ENCODE measurements at places on chromosomes 4 and X. TPM values are rescaled to one million over a fixed set of nuclear protein-coding genes. Genes with fewer than 3 reads are reported as not detected.
A peak's percentile ranks its signal among the peaks of the same experiment; 100 is the strongest.

ABLIM2 gene
- 4.0 TPM for total RNA-seq

- peak; percentile 65 for DNase-seq
Measured at GRCh38 chrX:107712231-107713202, 63.1 kb downstream of the TSC22D3 start.

- DNase-seq: peak; percentile 12
Measured at GRCh38 chr4:39664828-39665731, 26.4 kb upstream of the SMIM14 start.

DNA sequence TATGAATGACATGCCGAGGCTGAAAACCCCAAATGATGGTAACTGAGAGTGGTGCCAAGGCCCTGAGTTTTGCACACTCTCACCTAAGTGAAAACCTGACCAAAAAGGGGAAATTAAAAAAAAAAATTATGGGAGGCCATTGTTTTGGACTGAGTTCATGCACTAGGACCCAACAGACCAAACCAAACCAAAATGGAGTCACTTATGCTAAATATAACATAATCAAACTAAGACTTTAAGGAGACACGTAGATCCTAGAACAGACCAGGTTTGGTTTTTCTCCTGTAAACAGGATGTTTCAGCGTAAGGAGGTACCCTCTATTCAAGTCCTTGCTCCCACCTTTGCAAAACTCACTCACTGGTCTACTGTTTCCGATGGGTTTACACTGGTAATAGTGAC, 453.0 kb downstream of the INPP4B start:
- DNase-seq: no peak

DNA sequence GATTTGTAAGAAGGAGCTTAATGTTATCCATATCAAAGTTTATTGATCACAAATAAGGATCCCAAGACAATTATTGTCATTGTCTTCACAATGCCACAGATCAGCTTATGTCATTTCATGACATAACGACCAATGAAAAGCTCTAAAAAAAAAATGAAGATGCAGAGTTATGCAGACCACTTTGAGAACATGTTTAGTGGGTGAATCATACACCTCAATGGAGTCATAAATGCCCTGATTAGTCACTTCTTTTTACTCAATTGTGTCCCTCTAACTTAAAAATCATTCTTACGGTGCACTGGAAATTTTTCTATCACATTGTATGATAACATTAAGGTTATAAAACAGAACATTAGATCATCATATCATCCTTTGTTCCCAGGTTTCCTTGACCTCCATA, 87.6 kb upstream of the GABRG1 start:
- DNase-seq: no peak

- peak; percentile 69 for DNase-seq
Measured at GRCh38 chrX:30967516-30967915, 78.5 kb upstream of the TAB3 start.

GRCh38 chr4:19381068-19381467, 870.6 kb upstream of the SLIT2 start:
- DNase-seq: no peak

GRCh38 chr4:121736735-121737351, 28.1 kb downstream of the SMIM43 start:
- DNase-seq: peak; percentile 86

ADH6 gene
- not detected for total RNA-seq

MAGEA10 gene
- not detected for total RNA-seq

- peak; percentile 98 for DNase-seq
Measured at GRCh38 chr4:173025131-173025530, 143.5 kb upstream of the GALNT7 start.

DNA sequence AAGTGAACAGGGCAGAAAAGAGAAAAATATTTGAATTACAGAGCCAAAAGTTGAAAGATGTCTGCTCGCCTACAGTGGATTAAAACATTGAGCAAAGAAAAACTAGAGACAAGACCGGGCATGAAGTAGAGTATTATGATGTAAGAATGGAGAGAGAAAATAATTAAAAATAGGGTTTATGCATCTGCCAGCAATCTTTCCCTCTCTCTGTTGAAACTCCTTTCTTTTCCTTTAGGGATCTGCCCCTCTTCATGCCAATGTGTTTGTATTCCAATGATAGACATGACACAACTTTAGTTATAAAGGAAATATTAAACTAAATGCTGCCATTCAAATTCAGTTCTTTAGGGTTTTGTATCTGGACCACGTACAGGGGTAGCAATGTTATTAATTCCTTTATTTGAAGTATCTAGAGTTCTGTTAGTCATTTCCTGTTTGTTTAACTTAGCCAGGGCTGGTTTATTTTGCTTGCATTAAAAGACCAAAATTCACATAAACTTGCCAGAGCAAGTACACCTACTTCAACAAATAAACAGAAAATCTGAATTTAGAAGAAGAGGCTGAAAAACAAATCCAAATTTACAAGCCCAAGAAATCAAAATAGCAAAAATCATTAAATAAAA, 202.6 kb downstream of the SPOCK3 start:
- no peak for DNase-seq

GRCh38 chr4:177313263-177313662, 3.6 kb downstream of the NEIL3 start:
- DNase-seq: no peak

GRCh38 chr4:176607807-176608206, 184.9 kb downstream of the VEGFC start:
- DNase-seq: no peak

GRCh38 chr4:150242820-150243458, 164.7 kb downstream of the DCLK2 start:
- DNase-seq: peak; percentile 68

- no peak for DNase-seq
Measured at GRCh38 chr4:11631416-11631815, 202.7 kb upstream of the HS3ST1 start.

DNA sequence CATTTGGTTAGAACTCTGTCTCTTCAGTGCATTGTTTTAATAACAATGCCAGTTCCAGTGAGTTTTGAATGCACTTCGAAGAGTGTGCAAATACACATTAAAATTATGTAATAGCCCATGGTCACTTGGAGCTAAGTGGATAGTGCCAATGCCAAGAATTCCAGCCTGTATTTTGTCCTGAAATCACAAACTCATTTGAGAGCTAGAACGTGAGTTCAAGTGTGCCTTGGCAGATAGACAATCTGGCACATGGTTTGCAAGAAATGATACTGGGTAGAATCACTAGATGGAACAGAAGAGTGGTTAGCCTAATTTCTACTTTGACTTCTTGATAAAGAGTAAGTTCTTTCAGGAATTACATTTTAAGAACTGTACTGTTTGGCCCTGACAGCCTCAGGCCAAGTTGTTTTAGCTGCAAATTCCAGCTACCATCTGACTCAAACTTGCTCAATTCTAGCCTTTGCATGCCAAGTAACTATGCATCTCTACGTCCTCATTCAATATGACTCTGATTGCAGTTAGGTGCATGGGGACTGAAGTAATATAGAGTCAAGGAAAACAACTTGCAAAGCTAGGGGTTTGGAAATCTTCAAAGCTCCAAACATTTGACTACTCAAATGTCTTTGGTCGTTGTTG, 131.9 kb upstream of the SMIM31 start:
- no peak for DNase-seq

DNA sequence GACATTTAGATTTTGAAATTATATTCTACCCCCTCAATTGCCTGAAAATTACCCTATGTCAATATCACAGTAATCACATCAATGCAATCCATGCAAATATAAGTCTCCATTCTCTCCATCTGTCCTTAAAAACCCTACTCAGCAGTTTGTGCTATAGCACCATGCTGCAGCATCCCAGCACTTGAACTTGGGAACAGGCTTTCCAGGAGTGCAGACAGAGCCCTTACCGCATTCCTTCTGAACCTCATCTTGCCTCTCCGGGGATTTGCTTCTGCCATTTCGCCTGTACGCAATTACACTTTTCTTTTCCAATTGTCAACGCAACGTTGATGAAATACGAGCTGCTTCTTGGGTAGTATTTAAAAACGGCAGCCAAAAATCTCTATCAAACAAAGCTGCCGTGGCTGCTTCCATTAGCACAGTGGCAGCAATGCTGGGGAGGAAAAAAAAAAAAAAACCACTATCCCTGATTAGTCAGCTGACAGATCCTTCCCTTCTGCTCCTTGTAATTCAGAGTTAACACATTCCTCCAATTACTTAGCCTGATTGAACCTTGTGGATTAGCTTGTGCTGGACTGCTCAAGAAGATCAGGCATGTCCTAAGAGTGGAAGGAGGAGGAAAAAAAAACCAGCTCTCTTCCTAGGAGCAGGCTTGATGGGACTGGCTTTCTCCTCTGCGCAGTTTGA, 65.6 kb downstream of the MCF2 start:
- peak; percentile 14 for DNase-seq

CDX4 gene
- total RNA-seq: not detected
